Activated CD4-positive, alpha-beta T cell treated with anti-CD3 and anti-CD28 coated beads for 36 hours (primary cell): ENCODE measurements at places on chromosomes 12 and 14.

GRCh38 chr14:101627915-101628262, 66.6 kb downstream of the DIO3 start:
- no peak for DNase-seq

DNA sequence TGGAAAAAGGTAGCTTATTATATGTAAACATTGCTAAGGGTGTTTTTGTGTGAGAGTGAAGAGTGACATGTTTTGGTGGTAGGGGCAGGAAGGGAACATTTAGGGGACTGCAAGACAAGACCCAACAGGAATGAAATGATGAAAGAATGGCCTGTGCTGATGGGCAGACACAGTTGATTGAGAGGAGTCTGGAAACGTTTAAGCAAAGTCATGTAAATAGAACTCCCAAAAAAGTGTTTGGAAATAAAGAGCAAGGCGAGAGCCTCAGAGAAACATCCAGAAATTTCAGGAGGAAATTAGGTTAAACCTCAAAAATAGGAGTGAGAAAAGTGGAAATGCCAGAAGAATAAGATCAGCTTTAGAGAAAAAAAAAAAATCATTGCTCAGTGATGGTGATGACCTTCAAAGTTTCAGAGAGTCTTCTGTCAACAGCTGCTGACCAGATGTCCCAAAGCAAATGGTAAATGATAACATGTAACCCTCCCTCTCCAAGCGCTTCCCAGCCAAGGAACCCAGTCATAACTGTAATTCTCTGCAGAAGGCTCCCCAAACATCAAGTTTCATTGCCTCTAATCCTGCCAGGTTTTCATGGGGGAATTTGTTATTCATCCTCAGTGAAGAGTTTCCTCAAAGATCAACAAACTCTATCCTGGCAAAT, 223.2 kb upstream of the FAR2 start:
- no peak for DNase-seq

DNA sequence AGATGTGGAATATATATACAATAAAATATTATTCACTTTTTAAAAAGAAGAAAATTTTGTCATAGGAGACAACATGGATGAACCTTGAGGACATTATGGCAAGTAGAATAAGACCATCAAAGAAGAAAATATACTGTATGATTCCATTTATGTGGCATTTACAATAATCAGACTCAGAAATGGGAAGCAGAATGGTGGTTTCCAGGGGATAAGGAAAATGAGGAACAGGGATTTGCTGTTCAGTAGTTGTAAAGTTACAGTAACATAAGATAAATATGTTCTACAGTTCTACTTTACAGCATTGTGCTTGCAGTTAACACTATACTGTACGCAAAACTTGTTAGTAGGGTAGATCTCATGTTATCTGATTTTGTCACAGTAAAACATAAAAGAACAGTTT, 1271.0 kb downstream of the LRFN5 start:
- no peak for DNase-seq

DNA sequence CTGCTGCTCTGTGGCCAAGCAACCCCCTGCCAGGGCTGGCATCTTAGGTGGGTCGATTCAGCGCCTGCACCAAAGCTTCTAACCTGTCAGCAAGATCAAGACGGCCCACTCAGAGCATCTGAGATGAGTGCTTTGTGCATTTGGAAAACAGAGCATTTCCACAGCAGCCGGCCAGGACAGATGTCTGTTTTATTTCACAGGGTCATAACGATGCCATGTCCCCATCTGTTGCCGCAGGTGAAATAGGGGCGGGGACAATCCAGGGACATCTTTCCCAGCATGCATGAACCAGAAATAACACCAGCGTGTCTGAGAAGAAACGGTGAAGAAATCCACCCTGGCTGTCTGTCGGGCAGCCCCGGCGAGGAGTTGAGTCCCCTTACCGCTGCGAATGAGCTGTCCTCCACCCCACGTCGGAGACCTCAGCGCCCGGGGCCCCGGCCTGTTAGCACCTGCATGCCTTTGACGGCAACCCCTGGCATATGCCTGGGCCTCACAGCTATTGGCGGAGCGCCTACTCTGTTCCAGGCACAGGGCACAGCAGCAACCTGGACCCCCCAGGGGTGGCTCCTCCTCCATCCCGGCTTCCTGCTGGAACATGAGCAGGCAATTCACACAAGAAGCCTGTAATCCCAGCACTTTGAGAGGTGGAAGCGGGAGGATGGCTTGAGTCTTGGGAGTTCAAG, 30.6 kb upstream of the ULK1 start:
- DNase-seq, result no peak

DNA sequence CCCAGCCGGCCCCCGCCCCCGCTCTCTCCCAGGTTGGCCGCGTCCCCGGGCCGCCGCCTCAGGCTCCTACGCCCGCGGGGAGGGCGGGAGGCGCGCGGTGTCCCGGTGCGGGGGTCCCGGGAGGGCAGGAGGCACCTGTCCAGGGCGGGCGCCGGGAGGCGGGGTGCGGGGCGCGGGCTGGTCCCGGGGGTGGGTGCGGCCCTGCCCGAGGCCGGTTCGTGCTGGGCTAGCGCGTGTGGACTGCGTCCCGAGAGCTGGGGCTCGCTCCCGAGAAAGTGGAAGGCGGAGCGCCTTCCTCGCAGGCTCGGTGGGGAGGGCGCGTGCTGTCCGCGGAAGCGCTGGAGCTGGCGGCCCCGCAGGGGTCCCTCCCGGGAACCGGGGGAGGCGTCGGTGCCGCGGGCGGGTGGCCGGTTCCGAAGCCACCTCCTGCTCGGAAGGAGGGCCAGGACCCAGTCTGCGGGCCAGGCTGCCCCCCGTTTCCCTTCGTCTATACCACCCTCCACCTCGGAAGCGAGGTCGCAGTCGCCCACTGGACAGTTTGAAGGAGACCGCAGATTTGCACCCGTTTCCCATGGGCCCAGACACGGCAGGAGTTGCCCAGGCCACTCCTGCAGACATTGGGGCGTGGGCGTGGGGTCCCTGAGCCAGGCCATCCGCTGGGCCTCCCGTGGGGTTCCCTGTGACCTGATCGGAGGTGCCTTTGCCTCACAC, 636 bp downstream of the ZFYVE21 start:
- peak; percentile 44 for DNase-seq

DNA sequence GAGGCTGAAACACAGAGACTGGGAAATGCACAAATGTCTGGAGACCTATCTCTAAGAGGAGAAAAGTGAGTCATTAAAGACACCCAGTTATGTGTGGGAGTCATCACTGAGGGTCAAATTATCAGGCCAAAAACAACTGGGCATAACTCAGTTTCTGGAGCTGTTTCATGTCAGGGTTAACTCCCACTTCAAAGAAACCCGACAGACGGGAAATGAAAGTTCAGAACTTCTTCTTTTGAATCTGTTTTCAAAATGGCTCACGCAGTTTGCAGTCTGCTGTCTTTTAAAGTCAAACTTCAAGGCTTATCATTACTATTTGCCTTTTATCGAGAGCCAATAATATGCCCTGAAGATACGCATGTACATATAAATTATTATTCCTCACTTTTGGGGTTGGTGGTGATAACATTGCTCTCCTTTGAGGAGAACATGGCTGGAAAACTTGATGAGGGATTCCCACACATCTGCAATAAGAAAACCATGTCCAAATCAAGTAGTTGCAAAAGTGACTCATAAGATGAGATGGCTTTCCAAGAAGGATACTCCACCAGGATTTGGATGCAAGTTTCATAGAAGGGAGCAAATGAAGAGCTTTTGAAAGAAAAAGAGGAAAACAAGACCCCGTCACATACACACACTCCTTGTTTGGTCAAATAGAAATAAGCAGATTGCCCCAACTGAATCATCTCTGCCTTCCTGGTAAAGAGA, 341.4 kb downstream of the ADAMTS20 start:
- DNase-seq, result no peak

- no peak for DNase-seq
These were observed 6.7 kb upstream of the NFATC4 start for GRCh38 chr14:24361326-24361725.

- no peak for DNase-seq
These were observed 196.7 kb upstream of the PELI2 start for GRCh38 chr14:55921511-55921910.

DNA sequence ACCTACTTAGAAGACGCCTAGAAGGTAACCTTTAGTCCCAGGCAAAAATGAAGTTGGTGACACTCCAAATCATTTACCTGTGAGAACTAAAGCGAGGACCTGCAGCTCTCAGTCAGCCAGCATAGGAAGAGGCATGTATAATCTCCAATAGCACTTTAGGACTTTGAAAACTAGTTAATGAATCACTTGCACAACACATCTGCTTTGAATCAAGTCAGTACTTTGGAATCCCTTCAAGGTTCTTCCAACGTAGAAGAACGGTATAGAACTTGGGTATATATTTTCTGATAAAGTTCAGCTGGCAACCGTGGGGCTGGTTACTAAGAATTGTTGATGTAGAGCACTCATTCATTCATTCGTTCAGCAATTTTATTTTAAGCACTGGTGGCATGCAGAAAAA, 251.9 kb downstream of the TMEM132D start:
- DNase-seq, result no peak

DNA sequence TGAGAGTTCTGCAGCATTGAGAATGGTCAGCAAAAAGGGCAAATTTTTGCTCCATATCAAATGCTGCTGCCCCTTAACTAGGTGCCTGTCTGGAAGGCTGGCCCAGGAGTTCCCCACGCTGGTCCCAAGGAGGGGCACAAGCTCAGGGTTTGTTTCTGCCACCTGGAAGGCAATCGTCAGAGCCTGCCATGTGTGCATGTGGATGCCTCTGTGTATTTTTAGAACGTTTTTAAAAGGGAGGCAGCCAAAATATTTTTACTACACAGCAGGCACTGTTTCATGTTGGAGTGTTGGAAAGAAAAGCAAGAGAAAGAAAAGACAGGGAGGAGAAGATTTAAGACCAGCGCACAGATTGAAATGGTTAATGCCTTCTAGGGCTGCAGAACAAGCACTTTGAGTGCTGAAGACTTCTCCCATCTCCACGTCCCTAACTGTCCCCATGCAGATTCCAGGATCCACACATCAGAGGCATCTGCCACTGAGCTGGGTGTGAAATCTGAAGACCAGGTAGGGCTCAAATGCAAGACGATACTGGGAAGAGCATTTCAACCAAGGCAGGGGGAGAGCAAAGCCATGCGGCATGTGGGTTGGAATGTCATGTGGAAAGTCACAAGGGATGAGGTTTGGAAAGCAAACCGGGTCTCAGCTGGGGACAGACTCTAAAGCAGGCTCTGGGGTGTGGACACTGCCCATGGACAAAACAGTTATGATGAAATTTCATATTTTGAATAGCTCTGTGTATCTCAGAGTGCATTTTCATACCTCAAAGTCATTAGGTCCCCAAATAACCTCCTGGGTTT, 557.2 kb downstream of the BCL11B start:
- DNase-seq, result no peak

DNA sequence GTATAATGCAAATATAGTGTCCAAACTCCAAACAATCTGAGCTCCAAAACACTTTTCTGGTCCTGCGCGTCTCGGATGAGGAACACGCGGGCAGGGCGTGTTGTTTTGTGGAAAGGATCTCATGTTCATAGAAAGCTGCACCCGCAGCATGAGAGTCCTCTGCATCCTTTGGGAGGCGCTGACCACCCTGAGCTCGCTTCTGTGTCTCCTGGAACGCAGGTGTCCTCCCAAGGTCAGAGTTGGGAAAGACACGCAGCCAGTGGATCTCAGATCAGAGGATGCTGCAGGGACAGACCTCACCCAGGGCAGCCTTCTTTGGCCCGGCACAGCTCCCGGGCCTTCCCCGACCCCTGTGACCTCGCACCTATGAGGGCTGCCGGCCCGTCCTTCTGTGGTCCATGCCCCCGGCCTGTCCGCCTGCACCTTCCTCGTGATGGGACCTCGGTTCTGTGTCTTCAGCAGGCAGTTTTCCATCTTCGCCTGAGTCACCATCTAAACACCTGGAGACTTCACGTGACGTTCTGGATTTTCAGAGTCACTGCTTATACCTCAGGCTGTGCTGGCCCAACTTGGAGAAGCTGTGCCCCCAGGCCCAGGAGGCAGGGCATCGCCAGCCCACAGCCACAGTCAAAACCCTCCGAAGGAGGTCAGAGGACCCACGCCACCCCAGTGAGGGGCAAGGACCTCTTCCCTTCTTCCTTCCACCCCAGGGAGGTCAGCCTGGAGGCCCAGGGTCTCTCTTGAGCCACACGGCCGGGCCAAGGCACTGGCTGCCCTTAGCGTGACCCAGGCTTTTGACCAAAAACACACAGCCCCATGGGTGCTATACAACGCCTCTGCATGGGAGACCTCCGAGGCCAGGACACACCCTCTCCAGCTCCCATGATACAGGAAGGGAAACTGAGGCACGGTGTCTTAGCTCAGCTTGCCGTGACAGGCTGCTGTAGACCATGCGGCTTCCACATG, 25.9 kb downstream of the MMP17 start:
- DNase-seq, result no peak

- DNase-seq, result no peak
These were observed 43.6 kb upstream of the TRIM9 start for GRCh38 chr14:51138404-51139103.

DNA sequence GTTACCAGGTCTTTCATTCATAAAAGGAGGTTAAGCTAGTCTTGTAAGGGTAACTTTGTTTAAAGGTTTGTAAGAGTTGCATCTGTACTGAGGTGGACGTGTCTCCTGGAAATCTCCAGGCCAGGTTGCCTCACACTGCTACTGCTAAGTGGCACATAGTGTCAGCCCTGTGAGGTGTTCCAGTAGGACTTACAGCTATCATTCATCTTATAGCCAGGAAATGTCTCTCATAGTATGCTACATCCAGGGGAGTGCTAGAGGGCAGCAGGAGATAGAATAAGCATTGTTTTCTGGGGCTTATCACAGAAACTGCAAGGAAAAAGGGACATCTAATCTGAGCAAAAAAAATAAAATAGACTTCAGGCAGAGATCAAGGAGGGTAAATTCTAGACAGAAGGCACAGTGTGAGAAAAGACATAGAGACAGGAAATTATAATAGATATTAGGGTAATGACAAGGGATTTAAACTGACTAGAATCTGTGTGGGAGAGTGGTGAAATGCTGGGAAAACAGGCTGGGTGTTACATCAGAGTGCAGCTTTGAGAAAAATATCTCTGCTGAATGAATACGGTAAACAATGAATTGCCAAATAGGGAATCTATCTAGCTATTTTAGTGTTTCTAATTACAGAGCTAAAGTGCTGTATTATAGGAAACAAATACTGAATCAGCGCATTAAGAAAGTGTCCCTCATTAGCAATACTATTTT, 205.1 kb upstream of the ABCD2 start:
- peak; percentile 7 for DNase-seq

DNA sequence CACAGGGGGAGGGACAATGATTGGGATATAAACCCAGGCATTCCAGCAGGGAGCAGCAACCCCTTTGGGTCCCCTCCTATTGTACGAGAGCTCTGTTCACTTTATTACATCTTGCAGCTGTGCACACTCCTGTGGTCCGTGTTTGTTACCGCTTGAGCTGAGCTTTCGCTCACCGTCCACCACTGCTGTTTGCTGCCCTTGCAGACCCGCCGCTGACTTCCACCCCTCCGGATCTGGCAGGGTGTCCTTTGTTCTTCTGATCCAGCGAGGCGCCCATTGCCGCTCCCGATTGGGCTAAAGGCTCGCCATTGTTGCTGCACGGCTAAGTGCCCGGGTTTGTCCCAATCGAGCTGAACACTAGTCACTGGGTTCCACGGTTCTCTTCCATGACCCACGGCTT, 64.1 kb downstream of the E2F7 start:
- DNase-seq, result no peak

- DNase-seq, result no peak
These were observed 67.0 kb downstream of the PRMT8 start for GRCh38 chr12:3557791-3558620.
